ENCODE measurements at places on chromosomes 2 and 18.
A peak's percentile ranks its signal among the peaks of the same experiment; 100 is the strongest.

GRCh38 chr2:218805627-218806026 lies 23.7 kb downstream of the CYP27A1 start:
- DNase-seq = no peak

DNA sequence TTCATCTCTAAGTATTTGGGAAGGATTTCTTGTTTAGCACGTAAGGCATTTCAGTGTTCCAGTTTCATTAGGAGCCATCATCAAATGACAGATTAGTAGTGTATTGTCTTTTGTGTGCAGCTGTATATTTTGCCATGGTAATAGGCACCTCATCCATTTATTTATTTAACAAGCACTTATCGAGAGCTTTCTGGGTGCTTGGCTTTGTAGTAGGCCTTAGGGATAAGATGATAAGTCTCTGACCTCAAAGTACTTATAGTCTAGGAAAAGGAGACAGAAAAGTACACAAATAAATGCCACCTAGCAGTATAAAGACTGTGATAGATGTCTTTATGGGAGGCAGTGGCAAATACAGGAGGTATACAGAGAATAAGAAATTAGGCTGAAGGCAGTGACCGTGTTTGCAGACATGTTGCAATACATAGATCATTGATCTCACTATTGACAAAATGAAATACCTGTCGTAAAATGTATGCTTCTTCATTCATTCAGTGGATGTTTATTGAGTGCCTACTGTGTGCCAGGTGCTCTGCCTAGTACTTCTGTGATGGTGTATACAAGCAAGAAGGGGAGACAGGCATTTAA lies 265.9 kb downstream of the SETBP1 start:
- DNase-seq = no peak

- DNase-seq = no peak
Measured at GRCh38 chr2:216300906-216301305, 71.4 kb downstream of the MARCHF4 start.

DNA sequence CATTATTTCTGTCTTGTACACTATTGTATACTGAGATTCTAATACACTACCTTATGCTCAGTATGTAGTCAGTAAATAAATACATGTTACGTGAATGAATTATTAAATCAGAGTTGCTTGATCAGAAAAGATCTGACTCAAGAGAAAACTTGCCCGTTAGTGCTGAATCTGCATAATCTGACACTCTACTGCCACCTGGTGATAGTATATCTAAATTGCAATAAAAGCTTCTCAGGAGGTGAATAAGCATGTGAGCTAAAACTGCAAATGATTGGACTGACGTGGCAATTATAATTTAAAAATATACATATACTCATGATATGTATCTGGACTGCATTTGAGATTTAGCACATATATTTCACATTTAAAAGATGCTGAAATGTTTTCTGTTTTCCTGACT lies 70.4 kb downstream of the KIAA1328 start:
- peak; percentile 43 for DNase-seq

DNA sequence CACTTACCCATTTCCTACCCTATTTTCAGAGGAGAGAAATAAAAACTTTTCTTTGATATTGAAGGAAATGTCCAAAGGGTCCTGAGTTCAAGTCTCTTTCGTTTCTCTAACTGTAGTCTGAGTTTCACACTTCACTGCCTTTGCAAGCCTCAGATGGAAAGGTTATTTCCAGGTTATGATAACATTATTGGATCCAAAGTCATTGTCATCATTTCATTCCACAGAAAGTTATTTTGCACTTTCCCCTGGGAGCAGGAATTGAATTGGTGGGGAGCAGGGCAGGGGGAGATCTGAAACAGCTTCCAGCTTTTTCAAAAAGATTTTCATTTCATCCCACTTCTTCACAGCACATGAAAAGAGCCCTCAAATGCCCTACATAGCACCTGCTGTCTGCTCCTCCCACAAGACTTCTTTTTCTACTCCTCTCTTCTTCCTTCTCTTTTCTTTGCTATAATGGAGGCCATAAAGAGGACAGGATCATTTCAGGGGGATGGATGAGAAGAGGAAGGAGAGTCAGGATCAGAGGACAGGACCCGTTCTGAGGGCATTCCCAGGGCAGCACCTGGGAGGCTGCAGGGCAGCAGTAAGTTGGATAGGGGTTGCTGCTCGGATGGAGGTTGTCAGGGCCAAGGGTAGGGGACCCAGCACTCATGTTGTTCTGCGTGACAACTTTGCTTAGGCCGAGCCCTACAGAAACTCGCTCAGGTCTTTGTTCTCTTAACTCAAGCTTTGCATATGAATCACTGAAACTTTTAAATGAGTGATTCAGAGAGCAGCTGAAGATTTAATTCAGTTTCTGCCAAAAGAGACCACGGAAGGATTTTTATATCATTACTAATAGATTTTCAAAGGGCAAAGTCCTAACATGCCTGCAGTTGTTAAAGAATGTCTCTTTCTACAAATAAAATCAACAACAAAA lies 11.4 kb upstream of the GALNT5 start:
- DNase-seq = no peak

GRCh38 chr18:54127759-54128378 lies 96.6 kb downstream of the MBD2 start:
- peak; percentile 62 for DNase-seq

DNA sequence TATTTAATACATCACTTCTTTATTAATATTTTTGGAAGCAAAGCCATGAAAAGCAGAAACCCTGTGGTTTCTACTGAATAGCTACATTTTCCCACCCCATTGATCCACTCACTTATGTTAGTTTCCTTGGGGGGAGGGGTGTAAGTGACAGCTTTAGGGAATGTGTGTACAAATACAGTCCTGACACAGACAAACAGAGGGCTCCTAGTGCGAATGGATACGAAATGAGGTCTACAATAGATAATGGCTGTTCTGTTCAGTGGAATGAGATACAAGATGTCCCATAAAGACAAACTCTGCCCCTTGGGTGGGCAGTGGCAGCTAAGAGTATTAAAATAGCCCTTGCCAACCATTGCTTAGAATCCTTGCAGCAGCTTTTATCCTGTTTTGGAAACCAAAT lies 312.9 kb downstream of the NCKAP5 start:
- DNase-seq = no peak

DNA sequence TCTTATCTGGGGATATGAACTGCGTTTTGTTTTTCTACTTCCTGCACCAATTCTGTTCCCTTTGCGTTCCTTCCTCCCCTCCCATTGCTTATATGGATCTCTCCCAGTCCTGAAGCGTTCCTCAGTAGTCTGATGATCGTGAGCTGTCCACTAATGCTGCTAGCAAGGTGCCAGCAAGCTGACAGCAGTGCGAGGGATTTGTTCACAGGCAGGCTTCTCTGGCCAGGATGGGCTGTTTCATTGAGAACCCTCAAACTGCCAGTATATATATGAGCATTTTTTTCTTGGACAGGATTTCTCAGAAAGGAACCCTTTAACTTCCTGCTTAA lies 40.1 kb downstream of the GTF3C3 start:
- DNase-seq = no peak

Data from inflammatory macrophage (primary cell).